ENCODE measurements at places on chromosomes 3 and 15.

DNA sequence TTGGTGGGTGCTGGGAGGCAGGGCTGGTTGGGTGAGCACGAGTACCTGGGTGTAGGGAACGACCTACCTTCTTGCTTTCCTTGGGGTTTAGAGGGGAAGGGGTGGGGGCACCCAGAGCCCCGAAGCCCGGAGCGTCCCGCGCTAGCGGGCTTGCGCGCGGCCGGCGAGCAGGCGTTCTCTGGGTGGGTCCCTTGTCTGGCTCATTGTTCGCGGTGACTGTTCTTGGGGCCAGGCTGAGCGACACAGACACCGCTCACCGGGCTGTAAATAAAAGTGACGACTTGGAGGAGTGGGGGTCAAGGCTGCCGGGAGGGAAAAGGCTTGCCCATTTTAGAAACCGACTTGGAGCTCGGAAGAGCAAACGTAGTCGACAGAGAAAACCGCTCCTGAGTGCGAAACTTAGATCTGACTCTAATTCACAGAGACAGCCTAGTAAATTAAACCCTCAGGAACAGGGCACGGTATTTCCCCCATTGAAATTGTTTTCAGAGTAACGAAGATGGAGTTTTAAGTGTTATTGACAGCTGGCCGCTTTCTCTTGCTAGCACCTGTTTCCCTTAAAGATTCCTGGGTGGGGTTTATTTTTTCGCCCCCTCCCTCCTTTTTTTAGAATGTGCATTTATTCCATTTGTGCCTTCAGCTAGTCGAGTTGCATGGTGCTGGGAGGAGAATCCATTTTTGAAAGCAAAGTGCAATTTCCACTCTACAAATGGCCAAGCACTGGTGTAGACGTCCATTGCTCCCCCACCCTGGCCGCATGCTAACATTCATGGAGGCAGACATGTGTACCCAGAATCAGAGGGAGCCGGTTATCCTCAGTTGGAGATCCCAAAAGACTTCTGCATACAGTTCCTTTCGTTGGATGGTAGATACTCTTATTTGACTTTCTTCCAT lies 532.1 kb upstream of the SEMA6D start:
- DNase-seq = no peak

GRCh38 chr3:113844622-113845222 lies 6.1 kb downstream of the GRAMD1C start:
- no peak for DNase-seq

DNA sequence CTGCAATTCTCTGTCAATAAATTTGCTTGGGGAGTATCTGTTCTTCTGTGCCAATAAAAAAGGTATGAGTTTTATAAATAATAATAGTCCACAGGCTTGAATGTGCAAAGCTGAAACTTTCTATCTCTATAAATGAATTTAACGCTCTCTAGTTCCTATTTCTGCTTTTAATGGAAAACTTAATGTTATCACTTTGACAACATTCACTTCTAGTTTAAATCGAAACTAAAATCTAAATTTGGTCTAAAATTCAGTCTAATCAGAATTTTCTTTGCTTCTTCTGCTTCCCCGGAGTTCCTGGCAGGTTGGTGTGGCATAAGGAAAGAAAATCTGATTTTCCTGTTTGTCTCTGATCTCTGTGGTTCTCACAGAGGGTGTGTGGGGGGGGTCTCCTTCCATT lies 450.1 kb upstream of the TBL1XR1 start:
- no peak for DNase-seq

GRCh38 chr3:122294359-122294758 lies 30.7 kb upstream of the CSTA start:
- no peak for DNase-seq

DNA sequence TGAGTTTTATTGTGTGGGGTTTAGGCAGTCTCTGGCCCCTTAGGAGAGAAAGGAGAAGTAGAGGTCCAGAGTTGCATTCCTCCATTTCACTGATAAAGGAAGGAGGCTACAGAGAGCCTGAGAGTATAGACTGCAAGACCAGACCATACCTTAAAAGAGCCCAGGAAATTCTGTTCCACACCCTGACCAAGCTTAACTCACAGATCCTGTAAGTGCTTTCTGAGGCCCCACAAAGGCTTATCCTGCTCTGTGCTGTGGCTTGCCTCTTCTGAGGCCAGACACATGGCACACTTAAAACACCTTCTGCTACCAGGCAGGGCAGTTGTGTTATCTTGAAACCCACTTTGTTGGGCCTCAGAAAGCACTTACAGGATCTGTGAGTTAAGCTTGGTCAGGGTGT lies 39.2 kb upstream of the LEKR1 start:
- DNase-seq = no peak

GRCh38 chr3:178131801-178132200 lies 404.4 kb upstream of the KCNMB2 start:
- DNase-seq = no peak

GRCh38 chr15:66233487-66234415 lies 19.8 kb downstream of the MEGF11 start:
- no peak for DNase-seq

DNA sequence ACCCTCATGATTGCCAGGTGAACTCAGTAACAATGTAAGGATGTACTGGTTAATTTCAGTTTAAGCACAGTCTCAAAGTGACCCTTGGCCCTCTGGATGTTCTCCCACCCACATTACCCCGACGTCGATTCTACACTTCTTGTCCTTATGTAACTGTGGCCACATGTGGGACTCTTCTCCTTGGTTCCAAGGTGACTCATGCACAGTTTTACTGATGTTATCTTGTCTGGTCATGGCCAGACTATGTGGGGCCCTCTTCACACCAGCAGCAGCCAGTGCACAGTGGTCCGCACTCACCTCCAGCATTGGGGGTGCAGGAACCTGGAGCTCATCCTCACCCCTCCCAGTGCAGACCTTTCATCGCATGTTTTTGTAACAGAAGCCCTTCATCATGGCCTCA lies 519.4 kb downstream of the OCA2 start:
- DNase-seq = no peak

DNA sequence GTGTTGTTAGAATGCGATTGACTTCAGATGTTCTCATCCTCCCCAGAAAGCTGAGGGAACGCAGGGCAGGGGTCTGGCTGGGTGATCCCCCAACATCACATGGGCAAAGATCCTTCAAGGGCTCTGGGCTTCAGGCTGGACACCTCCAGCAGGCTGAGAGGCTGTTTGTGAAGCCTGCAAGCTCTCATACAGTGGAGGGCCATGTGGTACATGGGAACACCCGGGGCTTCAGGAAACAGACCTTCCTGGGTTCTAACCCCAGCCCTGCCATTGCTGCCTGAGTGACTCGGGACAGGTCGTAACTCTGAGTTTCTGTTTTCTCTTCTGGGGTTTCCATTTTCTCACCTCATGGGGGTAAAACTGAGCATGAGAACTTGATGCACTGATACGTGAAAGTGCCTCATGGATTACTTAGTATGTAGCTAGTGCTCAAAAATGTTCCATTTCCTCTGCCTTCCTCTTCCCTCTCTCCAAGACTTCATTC lies 81.2 kb downstream of the TLE3 start:
- DNase-seq = peak; percentile 73

GRCh38 chr15:90320062-90320884 lies 31.8 kb upstream of the ZNF774 start:
- peak; percentile 51 for DNase-seq

DNA sequence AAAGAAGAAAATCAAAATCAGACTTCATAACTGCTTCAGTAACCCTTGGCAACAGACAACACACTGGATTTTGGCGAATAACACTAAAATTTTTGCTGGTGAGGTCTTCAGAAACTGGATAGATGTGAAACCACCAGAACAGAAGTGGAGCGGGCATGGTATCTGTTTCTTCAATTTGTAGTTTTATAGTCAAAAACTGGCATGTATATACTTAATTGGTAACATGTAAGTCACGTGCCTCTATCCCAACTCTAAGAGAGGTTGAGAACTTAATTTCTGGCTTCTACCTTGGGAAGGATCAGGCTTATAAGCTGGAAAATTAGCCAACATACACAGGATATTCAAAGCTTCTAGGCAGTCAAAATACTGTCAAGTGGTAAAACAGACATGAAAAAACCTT lies 172.6 kb upstream of the CHL1 start:
- DNase-seq = no peak

DNA sequence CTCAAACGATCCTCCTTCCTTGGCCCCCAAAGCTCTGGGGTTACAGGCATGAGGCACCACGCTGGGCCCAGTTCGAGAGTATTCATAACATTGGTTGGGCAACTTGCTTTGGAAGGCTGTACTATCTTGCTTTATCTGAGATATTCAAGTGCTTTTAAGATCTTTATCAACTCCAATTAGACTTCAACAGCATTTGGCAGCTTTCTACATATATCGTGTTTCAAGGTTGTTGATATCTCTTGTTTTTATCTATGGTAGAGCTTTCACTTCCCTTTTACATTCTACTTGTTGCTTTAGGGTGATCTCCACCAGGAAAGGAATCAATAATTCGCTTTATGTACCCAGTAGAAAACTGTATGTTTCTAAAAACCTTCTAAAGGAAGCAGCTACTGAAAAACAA lies 395.3 kb downstream of the IL5RA start:
- peak; percentile 35 for DNase-seq

DNA sequence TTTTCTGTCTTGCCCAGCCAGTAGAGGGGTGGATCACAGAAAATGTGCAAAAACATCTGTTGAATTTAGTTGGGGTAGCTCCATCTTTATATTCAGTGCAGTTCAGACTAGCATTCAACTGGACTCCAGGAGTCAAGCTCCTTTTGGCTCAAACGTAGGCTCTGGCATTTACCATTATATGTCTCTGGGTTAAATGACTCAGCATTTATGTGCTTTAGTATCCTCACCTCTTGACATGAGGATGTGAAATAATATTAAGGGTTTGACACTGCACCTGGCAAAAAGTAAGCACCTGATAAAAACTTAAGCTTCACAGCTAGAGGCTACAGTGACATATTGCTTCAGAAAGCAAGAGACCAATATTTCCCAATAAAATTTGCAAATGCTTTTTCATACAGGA lies 14.8 kb downstream of the PRC1 start:
- no peak for DNase-seq

- DNase-seq = no peak
These were observed 6.9 kb downstream of the MAP1A start for GRCh38 chr15:43524254-43524845.

DNA sequence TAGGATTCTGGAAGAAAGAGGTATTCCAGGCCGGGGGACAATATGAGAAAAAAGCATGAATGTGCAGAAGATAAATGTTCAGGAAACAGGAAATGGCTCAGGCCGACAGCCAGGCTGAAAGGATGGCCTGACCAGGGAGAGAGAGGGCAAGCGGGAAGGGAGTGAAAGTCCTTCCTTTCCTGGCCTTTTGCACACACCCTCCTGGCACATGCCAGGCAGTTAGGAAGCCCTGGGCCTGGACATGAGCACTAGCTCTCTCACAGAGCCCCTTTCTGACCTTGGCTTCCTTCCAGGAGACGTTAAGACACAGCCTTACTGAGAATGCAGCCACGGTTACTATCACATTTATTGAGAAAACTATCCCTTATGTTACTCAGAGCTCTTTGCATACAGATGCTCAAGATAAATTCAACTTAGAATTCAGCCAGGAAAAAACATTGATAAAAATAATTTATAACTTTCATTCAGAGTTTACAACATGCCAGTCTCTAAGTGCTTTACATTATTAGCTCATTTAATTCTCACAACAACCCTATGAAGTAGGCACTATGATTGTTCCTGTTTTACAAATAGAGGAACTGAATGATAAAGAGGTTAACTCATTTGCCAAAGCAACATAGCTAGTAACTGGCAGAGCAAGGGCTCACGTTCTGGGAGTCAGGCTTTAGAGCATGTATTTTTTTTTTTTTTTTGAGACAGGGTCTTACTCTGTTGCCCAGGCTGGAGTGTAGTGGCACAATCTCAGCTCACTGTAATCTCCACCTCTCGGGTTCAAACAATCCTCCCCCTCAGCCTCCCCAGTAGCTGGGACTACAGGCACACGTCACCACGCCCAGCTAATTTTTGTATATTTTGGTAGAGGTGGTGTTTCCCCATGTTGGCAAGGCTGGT lies 39.4 kb upstream of the SMAD3 start:
- DNase-seq = no peak

DNA sequence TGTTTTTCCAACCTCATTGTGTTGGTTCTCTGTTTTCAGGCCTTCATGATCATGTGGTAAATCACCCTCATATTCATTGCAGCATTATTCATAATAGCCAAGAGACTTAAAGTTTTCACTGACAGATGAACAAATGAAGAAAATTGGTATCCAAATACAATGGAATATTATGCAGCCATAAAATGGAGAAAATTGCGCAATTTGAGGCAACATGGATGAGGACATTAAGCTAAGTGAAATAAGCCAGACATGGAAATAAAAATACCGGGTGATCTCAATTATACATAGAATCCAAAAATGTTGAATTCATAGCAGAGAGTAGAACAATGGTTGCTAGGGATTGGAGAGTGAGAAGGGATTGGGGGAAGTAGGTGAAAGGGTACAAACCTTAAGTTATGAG lies 491.9 kb upstream of the KCNMB2 start:
- DNase-seq = no peak

DNA sequence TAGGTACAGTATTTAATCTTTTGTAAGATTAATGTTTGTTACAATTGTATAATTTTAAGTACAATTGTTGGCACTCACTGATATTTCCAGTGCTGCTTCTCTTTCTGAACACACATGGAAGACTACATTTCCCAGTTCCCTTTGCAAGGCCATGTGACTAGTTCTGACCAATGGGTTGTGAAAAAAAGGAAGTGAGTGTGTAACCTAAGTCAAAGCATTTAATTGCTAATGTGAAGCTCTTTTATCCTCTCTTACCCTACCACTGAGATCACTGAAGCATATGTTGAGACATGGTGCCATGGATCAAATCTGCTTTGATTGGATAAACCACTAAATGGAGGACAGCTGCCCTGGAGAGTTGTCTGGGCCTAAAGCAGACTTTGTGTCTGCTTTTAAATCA lies 83.9 kb upstream of the PLXND1 start:
- peak; percentile 44 for DNase-seq

GRCh38 chr3:181913254-181913653 lies 201.5 kb downstream of the SOX2 start:
- DNase-seq = no peak

- no peak for DNase-seq
These were observed 548 bp upstream of the PSMD6 start for GRCh38 chr3:64023861-64024223.

- DNase-seq = no peak
These were observed 7.4 kb downstream of the ZXDC start for GRCh38 chr3:126468028-126468891.

GRCh38 chr3:42906070-42906847 lies at the start of gene ZNF662:
TSS of gene ZNF662 (plus strand) at chr3:42906142. CDS start at chr3:42908115, 1,973 bp downstream.
- no peak for DNase-seq

DNA sequence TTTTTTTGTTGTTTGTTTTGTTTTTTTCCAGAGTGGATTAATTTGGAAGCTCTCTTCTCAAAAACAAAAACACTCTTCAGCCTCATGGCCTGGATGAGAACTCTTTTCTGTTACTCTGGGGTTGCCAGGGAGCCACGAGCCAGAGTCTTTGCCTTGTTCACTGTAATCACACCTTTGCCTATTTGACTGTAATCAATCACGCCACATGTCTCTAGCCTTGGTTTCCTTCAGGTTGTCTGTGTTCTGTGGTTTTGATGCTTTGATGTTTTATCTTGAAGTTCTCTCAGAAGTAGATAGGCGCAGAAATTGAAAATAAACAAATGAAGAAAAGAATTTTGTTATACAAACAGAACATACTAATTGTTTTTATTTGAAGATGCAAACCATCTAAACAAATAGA lies 62.3 kb upstream of the IGF1R start:
- DNase-seq = no peak

- DNase-seq = no peak
These were observed 54.4 kb downstream of the ANXA2 start for GRCh38 chr15:60343221-60343970.

Data from GM06990 (cell line).